NCI-H510A treated with DMSO at 0.1 percent for 48 hours (cell line): ENCODE measurements at places on chromosomes 6 and 20.
A peak's percentile ranks its signal among the peaks of the same experiment; 100 is the strongest.

DNA sequence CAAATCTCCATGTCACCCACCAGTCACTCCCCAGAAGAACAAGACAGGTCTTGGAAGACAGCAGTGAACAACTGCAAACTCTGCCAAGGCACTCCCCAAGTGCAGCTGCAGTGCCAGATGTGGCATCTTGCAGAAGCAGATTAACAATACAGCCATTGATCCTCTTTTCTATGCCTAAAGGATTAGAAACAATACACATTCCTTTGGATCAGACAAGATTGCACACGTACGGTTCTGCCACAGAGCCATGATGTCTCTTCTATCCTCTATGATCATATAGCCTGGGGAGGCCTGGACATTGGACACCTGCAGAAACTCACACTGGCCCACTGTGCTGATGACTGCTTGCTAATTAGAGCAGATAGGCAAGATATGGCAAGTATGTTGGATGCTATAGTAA, 155.9 kb downstream of the MYLK4 start:
- no peak for DNase-seq

GRCh38 chr6:163416557-163417253, 2.2 kb downstream of the QKI start:
- DNase-seq, result peak; percentile 30

DNA sequence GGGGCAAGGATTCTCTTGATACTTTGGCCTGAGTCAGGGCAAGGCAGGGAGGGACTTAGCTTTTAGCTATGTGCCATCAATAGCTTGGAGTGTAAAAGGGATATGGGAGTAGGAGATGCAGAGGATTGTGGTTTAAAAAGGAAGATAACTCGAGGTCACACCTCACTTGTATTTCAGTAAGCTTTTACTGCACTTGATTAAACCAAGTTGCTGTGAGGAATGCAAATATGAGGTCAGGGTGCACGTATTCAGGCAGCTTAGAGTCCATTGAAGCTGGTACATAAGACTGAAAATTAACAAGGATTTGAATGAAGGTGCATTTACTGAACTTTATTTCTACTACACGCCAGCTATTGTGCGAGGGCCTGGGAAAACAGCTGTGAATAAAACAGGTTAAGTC, 32.1 kb downstream of the DSTN start:
- DNase-seq, result no peak

DNA sequence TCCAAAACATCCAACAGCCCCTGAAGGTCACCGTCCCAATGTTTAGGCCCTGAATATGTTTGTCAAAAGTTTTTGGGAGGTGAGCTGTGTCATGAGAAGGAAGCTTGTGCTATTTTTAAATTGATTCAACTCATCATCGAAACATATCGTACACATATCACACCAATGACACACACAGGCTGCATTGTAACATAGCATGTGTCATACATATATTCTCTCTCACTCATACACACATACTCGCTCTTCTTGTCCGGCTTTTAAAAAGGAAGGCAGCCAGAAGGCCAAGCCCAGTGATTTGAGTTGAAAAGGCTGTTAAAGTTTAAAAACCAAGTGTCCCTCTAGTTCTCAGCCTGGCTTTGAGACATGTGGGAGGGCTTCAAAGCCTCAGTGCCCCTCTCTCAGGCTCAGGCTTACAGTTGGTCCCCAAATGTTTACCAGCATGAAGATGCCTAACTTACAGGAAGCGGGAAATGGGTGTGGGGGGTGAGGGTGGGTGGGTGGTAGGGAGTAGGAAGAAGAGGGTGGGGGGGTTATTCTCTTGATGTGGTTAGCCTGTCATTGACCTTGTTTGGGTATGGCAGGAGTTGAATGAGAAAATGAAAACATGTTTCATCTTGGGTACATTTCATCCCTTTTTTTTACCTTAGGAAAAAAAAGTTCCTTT, 3.3 kb upstream of the PRDM1 start:
- DNase-seq, result no peak

DNA sequence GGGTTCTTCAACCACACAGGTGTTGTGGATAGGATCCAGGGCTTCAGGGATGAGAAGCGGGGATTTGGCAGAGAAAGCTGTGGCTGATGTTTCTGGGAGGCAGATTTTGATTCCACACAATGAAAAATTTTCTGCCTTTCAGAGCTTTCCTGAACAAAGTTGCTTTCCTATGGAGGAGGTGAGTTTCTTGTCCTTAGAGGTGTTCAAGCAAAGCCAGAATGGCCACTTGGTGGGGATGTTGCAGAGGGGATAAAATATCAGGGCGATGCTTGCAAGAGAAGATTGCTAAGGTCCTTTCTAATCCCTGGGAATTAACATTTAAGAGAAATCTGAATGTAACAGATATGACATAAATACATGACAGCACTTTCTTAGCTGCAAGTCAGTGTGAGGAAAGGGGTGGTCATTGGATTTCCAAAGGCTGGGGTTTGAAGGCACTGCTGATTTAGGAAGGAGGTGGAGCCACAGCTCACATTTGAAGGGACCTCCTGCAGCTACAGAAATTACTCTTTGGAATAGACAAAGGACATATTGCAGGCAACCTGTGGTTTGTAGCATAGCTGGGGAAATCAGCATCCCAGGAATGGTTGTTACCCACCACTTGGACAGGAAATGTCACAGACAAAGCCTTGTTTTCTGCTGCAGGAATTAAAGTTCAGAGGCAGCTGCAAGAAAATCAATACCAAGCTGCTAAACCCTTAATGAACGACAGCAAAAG, 271.1 kb upstream of the CHD6 start:
- DNase-seq, result peak; percentile 2

GRCh38 chr6:112909781-112910180, 562.7 kb downstream of the RFPL4B start:
- DNase-seq, result no peak

DNA sequence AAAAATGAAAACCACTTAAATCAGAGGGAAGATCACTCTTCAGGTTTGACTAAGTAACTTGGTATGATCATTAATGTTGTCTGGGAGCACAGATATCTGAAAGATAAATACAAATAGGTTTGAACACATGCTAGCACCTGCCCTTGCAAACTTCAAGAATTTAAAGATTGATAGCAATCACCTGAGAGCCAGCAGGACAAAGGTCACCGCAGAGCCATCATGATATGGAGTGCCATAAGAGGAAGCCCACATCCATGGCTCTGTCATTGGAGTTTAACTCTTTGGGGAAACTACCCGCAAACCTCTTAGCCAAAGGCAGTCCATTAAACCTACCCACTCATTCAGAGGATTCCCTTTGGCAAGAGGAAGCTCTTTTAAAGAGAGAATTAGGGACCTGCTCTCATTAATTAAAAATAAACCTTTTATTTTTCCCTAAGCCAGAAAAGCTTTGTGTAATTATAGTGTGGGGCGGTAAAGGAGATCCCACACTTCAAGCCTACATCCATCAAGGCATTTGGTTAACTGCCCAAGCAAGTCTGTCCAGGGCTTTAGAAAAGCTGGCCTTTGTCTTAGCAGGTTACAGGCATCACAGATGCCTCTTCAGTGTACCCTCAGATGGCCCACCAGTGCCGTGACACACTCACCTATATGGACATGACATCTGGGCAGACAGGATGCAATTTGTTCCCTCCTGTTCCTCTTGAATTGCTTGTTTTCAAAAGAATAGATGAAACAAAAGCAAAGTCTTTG, 73.0 kb downstream of the SASH1 start:
- DNase-seq, result peak; percentile 8

- no peak for DNase-seq
Measured at GRCh38 chr20:24673678-24674570, 204.5 kb downstream of the SYNDIG1 start.

DNA sequence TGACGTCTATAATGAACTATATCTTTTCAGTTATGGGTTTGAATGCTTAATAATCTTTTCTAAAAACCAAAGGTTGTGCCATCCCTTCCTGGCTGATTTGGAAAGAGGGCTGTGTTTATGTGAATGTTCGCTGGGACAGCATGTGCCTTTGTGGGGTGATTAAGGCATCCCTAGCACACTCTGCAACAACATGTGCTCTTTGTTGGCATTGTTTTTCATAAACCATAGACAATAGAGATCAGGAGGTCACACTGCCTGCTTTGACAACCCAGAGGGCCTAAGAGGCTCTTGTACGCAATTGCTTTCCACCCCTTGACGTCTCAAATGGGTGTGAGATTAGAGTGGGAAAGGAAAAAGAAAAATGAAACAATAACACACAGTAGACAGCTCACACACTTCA, 116.0 kb downstream of the LRRC1 start:
- peak; percentile 35 for DNase-seq

DNA sequence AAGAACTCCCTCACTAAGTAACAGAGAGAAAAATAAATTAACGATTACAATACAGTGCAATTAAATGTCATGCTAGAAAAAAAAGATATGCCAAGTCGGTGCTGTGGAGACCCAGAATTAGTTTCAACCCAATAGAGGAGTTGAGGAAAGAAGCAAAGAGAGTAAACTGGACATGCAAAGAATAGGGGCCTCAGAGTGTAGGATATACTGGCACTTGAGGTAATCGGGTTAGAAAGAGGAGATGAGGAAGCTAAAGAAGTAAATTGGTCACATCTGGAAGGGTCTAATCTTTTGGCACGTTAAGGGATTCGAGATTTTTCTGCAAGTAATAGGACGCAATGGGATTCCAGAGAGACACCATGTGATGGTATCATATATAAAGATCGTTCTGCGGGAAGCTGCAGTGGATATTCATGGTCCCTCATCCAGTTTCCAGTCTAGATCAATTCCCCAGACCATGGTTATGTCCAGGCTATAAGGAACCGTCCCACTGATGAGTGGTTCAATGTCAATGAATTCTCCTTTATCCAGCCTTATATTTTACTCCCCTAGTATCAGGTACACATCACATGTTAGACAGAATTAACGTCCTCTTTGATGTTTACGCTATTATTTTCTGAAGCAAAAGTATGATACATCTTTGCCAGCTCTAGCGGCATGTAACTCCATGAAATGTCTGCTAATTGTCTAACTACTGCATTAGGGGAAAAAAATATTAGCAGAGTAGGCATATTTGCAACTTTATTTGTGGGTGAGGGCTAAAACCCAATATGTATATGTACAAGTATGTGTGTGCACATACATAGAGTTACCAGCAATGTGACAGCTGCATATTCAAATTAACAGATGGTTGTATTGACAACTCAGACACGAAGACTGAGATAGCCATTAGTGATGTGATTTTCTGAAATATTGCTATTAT, 1.1 kb upstream of the TBC1D32 start:
- peak; percentile 30 for DNase-seq

- no peak for DNase-seq
Measured at GRCh38 chr20:47951521-47951971, 166.3 kb upstream of the SULF2 start.

DNA sequence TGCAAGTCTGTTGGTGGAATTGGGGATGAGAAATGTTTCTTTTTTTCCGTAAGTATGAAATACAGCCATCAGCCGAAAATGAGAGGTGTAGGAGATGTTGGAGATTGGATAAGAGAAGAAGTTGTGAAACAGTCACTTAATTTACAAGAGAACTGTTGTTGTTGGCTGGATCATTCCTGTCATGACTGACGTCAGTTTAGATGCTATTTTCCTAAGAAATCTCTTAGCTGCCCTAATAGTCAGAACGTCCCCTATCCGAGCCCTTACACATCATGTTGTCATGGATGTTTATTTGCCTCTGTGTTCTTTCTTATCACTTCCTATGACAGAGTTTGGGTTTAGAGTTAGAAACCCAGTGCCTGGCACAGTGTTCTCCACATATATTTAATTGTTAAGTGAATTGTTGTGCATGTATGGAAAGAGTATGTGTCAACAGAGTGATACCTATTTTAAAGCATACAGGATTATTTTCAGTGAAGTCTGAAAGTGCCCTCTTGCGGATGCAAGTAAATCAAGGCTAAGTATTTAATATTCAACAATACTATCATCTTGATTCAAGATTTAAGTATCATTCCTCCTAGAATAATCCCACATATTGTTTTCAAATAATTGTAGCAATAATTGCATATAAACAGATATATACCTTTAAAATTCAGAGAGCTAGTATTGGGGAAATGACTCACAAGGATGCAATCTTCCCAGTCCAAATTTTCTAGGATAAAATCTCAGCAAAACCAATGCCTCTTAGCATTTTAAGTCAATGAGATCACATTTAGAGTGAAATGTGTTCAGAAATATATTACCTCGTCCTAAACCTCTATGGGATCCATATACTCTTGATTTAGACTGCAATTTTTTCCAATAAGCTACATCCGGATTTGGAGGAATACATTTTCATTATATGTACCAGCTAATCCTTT, 309.9 kb upstream of the NOX3 start:
- no peak for DNase-seq

- DNase-seq, result no peak
Measured at GRCh38 chr6:132320007-132320406, 81.3 kb downstream of the MOXD1 start.

- DNase-seq, result no peak
Measured at GRCh38 chr6:7777074-7777473, 51.2 kb downstream of the BMP6 start.

DNA sequence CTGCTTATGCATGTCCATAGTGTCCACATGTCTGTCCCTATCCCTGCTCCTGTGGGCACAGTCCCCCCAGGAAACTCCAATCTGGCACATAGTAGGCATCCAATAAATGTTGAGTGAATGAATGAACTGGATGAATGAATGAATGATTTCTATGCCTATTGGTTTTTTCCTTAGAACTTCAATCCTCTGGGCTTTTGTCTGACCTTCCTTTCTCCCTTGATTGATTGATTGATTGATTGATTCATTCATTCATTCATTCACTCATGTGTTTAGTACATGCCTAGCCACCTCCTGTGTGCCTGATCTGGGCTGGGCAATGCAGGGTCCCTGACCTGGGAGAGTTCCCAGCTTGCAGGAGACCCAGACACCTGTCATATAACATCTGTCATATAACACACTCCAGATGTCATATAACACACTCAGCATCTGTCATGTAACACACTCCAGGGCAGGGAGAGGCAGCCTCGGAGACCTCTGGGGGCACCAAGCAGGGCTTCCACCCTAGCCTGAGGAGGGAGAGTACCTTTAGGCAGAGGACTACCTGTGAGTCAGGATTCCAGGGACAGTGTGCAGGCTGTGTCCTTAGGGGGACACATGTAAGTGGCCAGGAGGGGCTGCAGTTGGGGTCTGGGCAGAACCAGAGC, 17.9 kb downstream of the VSTM2L start:
- no peak for DNase-seq

DNA sequence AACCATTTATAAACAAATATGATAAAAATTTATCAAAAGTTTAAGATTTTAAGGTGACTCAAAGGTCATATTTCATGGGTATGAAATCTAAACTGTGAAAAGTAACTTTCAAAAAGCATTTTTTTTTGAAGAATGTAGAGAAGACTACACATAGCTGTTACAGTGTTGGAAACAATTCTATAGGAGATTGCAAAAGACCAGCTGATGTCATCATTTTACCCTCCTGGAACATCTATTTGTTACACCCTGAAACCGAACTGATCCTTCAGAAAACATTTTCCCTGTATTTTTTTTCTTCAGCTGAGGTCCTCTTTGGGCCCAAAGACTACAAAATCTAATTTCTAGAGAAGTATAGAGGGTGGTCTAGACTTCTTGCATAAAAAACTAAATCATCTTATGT, 297.5 kb upstream of the FERMT1 start:
- peak; percentile 48 for DNase-seq
